ENCODE measurements at places on chromosomes 7 and 10. TPM values are rescaled to one million over a fixed set of nuclear protein-coding genes. Genes with fewer than 3 reads are reported as not detected.

Gene CYP2C19
- total RNA-seq: not detected

DNA sequence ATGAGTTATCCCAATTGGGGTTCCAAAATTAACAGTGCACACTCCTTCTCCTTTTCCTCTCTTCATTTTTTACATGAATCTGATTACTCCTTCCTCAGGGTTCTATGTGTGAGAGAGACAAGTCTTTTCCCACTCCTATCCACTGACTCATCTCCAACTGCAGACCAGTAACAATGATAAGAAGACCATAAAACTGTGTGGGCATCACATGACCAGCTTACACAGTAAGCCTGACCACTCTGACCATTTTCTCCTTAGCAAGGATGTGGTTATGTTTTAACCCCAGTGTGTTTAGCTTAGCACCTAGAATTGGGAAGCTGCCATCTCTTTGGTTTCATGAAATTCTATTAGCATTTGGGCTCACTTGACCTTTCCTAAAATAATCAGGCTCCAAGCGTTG is 145.0 kb upstream of the CALCR start:
- no peak overlapping the region for H3K4me3 ChIP-seq
- no peaks in the 10 kb centered on the region for H3K4me1 ChIP-seq
- no peaks in the 10 kb centered on the region for H3K36me3 ChIP-seq
- no peak for DNase-seq
- H3K27ac ChIP-seq: no peak overlapping the region

DNA sequence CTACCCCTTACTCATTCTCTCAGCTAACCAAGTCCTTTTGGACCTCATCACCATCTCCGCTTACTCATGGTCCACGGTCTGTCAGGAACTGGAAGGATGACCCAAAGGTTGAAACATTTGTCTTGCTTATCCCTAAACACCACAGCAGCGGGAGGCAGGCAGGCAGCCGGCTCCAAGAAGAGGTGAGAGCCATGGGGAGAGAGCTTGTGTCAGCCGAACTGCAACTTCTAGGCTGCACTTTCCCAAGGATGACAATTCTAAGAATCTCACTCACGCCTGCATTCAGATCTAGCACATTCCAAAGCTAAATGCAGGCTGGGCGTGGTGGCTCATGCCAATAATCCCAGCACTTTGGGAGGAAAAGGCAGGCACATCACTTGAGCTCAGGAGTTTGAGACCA is 86.0 kb downstream of the SPDYE5 start:
- H3K36me3 ChIP-seq: no peaks in the 10 kb centered on the region
- DNase-seq: no peak
- H3K27me3 ChIP-seq: no peaks in the 10 kb centered on the region
- no peaks in the 10 kb centered on the region for H3K4me1 ChIP-seq
- no peak overlapping the region for H3K4me3 ChIP-seq

DNA sequence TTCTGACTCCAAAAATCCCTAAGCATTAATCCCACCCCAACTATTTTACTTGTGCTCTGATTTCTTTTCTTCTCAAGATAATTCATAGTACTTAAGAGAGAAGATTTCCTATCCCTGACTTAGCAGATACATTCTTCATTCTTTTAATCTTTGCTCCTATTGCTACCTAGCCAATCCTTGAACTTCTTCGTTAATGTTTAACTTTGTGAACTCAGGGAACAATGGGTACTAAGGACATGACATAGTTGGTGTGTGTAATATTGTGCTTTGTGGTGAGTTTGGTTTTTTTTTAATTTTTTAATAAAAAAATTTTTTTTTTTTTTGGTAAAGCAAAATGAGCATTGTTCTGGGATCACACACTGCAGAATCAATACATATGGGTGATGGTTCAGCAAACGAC is 166.2 kb downstream of the CHCHD3 start:
- DNase-seq: no peak
- no peaks in the 10 kb centered on the region for H3K27me3 ChIP-seq
- no peak overlapping the region for H3K4me3 ChIP-seq
- no peak overlapping the region for H3K27ac ChIP-seq
- H3K36me3 ChIP-seq: peaks cover 3% of the 10 kb centered on the region
- no peaks in the 10 kb centered on the region for H3K4me1 ChIP-seq

- no peak overlapping the region for H3K4me3 ChIP-seq
- no peak for DNase-seq
- H3K27me3 ChIP-seq: peaks cover 15% of the 10 kb centered on the region
- H3K27ac ChIP-seq: no peak overlapping the region
Measured at GRCh38 chr10:97766106-97766810, 5.5 kb downstream of the SFRP5 start.
